Adrenal gland (tissue), 19 donors: ENCODE measurements at places on chromosomes 12 and 14. TPM values are rescaled to one million over a fixed set of nuclear protein-coding genes. Genes with fewer than 3 reads are reported as not detected.
A peak's percentile ranks its signal among the peaks of the same experiment; 100 is the strongest.

GRCh38 chr12:67410667-67411067 is 141.5 kb downstream of the CAND1 start:
- no peak for DNase-seq

DNA sequence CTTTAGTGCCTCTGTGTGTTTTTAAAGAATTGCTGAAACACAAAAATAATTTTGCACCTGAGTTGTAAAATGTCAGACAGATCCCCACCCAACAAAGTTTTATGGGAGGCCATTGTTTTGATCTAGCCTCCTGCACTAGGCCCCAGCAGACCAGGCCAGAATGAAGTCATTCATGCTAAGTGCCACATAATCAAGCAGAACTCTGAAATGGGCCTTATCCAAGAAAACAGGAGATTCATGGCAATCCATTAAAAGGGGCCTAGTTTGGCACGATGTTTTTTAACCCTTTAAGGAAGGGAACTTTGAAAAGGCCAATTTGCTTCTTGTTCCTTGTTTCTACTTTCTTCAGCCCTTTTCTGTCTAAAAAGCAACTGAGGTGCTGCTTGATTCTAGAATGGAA is 260.9 kb downstream of the ITPR2 start:
- DNase-seq: no peak

The GLIPR1L1 gene
- total RNA-seq: not detected

DNA sequence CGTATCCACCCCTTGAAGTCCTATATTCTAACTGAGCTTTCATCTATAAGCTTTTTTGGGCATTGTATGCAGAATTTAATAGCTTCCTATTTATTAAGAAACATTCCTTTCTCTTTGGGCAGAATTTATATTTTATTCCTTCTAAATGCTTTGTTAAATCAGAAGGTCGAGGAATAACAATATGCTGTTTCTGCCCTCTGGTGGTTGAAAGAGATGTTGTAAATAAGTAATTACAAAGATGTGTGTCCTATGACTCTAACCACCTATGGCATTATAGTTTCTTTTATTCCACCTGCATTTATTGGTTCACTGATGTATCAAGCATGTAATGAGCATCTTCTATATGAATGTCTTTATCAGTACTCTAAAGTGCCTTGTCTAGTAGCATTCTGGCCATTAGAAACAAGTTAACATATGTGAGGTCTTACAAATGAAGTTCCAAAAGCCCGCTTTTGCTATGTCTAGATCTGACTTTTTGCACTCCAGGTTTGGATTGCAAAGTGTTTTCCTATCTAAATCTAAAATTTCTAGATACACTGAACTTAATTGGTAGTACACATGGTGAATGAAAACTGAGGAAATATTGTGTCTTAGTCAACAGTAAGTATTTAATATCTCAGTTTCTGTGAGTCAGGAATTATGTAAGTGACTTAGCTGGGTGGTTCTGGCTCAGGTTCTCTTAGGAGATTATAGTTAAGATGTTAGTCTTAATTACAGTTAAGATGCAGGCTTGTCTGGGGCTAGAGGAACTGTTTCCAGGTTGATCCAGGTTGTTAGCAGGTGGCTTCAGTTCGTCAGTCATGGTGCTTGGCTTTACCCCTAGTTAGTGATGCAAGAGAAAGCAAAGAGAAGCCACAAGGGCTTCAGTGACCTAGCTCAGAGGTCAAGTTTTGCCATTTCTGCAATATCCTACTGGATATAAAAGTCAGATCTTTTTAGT is 57.5 kb downstream of the PLEKHA5 start:
- DNase-seq: no peak

GRCh38 chr12:45893240-45893639 is 97.1 kb downstream of the SCAF11 start:
- DNase-seq: no peak

DNA sequence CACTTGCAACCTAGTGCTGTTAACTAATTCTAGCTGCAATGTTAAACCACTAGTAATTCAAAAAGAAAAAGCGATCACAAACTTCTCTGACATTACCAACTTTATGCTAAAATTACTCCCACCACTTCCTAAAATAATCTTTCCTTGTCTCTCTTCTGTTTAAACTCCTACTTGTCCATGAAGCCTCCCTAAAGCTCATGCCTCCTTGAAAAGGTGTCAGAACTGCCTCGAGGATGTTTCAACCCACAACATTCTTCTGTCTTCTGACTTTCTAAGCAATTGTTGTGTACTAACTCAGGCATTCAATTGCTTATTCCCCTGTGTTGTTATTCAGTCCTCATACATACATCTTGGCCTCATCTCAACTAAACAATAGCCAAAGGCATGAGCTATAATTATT is 5.9 kb downstream of the GNPTAB start:
- DNase-seq: no peak

The MEG3 gene
- 569 TPM for total RNA-seq

The SERPINA10 gene
- not detected for total RNA-seq

GRCh38 chr14:76050797-76051392 is 65.3 kb downstream of the IFT43 start:
- peak; percentile 53 for DNase-seq

DNA sequence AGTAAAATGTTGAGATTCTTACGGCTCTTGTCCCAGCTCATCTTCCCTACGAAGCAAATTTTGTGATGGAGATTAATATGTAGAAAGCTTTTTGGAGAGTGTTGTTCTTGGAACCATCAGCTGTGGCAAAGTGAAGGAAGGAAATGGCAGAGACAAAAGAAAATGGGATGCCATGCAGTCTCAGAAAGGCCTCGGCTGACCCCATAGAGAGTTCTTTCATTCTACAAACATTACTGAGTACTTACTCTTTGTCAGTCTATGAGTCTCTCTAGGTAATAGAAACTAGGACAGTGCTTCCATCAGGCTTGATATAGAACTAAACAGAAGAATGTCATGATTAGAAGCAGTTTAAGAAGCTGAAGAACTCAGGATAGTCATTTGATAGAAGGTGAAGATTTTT is 134.1 kb downstream of the PLEKHA5 start:
- no peak for DNase-seq

- DNase-seq: no peak
These were observed 24.2 kb downstream of the PARPBP start for GRCh38 chr12:102144221-102144620.

DNA sequence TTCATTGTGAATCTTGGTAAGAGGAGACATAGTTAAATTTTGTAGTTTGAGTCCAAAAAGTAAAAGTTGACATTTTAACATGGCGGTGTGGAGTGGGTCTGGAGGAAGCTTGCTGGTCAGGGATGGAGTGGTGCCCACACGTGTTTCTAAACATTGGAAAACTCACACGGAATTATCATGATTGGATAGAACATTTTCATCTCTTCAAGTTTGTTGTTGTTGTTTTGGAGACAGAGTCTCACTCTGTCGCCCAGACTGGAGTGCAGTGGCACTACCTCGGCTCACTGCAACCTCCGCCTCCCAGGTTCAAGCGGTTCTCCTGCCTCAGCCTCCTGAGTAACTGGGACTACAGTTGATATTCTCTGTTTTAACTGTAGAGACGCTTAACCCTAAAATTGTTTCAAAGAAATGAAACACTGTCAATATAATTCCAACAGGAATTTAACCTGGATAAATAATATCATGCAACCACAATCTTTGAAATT is 502 bp upstream of the MBIP start:
- no peak for DNase-seq

The KRT72 gene
- total RNA-seq: not detected

DNA sequence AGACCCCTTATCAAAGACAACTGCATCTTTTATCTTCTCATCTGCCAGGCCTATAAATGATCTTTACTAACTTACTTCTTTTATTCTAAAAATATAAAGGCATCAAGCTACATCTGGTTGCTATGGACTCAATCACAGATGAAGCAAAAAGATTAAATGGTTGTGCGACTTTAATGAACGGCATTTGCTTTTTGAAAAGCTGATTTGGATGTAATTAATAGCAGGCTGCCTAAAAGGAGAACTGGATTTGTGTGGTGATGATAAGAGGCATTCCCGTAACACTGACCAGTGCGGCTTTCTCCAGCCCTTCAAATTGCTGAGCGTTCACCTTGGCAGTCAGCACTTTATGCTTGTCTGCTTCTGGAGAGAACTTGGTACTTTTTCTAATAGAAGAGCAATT is 103.8 kb downstream of the ARMH4 start:
- no peak for DNase-seq

- no peak for DNase-seq
These were observed 51.4 kb upstream of the CISTR start for GRCh38 chr12:53803194-53803593.

- no peak for DNase-seq
These were observed 594 bp upstream of the VCPKMT start for GRCh38 chr14:50116966-50117365.

DNA sequence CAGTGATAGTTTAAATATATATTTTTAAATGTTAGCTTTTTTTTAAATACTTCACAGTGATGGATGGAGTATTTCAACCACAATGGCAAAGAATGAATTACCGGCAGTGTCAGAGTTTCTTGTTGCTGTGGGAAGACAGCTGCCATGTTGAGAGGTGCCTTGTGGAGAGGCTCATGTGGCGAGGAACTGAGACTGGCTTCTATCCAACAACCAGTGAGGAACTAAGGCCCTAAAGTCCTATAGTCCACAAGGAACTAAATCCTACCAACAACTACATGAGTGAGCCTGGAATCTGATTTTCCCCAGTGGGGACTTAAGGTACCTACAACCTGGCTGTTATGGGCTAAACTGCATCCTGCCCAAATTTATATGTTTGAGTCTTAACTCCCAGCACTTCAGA is 220.2 kb upstream of the PLEKHG7 start:
- no peak for DNase-seq

DNA sequence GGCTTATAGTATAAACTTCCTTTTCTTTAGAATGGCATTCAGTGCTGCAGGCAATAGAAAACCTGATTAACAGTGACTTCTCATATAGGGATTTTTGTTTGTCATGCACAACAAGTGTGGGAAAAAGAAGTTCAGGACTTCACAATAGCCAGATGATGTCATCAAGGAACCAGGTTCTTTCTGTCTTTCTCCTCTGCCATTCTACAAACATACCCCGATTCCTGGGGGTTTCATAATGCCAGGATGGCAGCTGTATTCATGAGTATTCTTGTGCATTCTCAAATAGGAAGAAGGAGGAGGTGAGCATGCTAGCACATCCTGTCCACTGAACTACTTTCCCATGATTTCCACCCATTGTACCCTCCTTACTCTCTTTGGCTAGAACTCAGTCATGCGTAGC is 182.7 kb upstream of the EEA1 start:
- no peak for DNase-seq

The SERPINA9 gene
- not detected for total RNA-seq

DNA sequence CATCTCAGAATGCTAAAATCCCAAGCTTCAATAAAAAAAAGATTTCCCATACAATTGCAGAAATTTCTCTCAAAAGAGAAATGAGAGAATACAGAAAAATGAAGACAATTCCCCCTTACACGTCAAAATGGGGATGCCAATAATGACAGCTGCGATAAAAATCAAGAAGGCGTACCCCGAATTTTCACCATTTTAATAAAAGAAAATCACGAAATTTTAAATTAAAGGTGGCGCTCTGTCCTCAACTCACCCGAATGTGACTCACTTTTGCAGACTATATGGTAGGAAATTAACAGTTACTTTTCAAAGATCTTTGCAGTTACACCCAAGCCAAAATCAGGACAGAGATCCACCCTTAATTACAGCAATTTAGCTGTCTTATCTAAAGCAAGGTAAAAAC is 2.1 kb downstream of the ATP2B1 start:
- DNase-seq: no peak

GRCh38 chr14:24139272-24139934 is 2.0 kb downstream of the EMC9 start:
- DNase-seq: no peak

GRCh38 chr12:59005193-59005955 is 85.1 kb upstream of the LRIG3 start:
- no peak for DNase-seq

DNA sequence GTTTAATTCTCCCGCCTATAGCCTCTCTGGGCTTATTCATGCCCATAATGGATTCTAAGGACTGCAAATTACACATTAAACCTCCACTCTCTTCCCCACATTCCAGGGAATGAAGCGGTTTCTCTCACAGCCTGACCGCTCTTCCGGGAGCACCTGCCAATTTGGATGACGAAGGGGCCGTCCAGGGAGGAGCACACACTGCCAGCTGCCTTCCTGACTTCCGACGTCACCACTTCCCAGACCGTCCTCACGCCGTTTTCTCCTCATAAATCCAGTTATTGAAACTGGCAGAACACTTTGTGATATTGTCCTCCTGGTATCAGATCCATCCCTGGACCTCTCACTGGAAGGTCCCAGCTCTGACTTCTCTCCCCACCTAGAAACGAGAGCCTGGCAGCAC is 87.6 kb downstream of the GCH1 start:
- DNase-seq: no peak

The CCDC60 gene
- total RNA-seq: not detected

DNA sequence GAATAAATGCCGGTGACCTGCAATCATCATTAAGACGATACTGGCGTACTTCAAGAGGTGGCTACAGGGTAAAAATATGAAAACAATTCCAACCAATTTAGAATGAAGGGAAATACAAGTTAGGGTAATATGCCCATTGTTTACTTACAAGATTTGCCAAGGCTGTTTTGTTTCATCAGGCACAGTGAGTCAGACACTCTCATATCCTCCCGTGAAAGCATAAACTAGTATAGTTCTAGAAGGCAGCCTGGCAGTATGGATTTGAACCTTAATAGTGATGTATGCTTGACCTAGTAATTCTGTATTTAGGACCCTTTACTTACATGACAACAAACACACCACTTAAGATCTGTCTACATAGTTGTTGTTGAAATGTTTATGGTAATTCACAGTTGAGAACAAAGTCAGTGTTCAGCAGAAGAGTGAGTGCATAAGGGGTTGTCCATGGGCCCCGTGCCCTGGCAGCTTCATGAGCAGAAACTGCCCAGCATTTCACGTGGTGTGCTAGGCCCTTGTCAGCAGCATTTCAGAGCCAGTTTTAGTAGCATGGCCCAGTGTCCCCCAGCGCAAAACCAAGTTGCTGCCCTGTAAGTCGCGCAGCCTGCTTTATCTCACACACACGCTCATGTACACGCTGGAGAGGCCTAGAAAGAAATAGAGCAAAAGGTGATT is 80.8 kb downstream of the EP400 start:
- no peak for DNase-seq

The YEATS4 gene
- total RNA-seq: 15.5 TPM
